ENCODE measurements at places on chromosomes 4 and X.
A peak's percentile ranks its signal among the peaks of the same experiment; 100 is the strongest.

- no peak for DNase-seq
Observed at GRCh38 chr4:75605928-75606327, 24.4 kb downstream of the CDKL2 start.

DNA sequence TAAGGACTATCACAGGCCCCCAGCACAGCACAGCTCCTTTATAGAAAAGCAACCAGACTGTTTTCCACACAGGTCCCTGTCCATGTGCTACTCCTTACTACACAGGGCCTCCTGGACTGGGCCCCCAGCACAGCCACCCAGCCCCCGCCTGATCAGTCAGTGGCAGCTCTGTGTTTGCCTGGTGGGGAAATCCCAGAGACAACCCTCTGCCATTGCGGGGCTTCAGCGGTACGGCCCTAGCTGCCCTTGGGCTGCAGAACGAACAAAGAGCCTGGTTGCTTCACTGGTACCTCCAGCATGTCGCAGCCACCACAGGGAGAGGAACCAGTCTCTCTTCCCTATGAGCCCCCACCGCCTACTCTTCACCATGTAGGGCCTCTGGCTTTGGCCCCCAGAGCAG is 30.7 kb downstream of the CBR4 start:
- no peak for DNase-seq

- no peak for DNase-seq
Observed at GRCh38 chr4:42656679-42656943, 294 bp downstream of the ATP8A1 start.

DNA sequence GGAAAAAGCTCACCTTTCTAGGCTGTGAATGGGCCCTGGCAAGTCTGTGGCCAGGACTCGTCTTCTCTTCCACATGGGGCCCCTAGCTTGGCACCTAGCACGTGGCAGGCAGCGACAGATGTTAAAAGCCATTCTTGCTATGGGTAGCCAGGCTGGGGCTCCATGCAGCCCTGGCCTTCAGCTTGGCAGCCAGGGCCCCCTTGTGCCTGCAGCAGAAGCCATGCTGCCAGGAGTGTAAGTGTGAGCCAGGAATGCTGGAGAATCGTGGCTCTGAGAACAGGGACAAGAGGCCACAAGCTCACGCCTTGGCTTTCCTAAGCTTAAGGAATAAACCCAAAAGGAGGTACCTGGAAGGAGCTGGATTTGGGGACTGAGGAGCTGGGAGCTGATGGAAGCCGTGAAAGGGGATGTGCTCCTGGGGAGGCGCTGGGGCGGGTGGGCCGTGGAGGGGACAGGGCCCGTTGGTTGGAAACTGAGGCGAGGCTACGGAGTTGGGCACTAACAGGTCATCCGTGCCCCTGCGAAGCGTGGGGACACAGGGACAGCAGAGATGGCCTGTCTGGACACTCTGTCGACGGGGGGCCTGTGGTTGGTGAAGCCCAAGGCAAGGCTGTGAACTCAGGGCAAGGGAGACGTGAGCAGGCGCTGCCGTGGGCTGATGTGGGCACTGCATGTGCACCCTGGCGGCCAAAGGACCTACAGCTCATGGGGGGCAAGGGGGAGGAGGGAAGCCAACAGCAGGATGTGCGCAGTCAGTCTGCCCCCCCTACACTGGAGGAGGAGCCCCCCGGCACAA is 895 bp upstream of the OPN1LW start:
- DNase-seq = no peak

DNA sequence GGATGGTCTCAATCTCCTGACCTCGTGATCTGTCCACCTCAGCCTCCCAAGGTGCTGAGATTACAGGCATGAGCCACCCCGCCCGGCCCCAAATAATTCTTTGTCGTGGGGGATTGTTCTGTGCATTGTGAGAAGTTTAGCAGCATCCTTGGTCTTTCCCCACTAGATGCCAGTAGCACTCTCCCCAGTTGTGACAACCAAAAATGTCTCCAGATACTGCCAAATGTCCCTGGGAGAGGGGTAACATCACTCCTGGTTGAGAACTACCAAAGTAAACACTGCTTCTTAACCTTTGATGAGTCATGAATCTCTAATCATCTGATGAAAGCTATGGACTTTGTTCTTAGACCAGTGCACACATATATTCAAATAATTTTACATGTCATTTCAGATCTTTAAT is 90.7 kb upstream of the BRS3 start:
- no peak for DNase-seq

GRCh38 chr4:81632581-81633299 is 161.0 kb upstream of the RASGEF1B start:
- peak; percentile 13 for DNase-seq

- DNase-seq = no peak
Observed at GRCh38 chr4:41427306-41427882, 110.6 kb upstream of the LIMCH1 start.
